NCI-H1930 (cell line): ENCODE measurements at places on chromosomes 6 and 20.

DNA sequence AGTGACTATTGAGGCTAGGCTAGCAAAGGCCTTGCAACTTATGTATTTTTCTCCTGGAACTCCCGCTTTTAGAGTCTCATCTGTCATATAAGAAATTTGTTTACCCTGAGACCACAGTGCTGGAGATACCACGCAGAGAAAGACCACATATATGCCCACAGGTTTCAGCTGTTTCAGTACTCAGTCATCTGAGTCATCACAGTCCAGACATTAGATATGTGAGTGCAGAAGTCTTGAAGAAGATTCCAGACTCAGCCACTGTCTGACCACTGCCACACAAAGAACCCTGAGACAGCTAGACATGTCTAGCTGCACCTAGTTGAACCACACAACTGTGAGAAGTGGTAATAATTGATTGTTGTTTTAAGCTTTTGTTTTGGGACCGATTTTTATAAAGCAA, 648.3 kb downstream of the EPM2A start:
- no peak for DNase-seq

GRCh38 chr6:162271922-162272321, 455.6 kb downstream of the PRKN start:
- DNase-seq = no peak

DNA sequence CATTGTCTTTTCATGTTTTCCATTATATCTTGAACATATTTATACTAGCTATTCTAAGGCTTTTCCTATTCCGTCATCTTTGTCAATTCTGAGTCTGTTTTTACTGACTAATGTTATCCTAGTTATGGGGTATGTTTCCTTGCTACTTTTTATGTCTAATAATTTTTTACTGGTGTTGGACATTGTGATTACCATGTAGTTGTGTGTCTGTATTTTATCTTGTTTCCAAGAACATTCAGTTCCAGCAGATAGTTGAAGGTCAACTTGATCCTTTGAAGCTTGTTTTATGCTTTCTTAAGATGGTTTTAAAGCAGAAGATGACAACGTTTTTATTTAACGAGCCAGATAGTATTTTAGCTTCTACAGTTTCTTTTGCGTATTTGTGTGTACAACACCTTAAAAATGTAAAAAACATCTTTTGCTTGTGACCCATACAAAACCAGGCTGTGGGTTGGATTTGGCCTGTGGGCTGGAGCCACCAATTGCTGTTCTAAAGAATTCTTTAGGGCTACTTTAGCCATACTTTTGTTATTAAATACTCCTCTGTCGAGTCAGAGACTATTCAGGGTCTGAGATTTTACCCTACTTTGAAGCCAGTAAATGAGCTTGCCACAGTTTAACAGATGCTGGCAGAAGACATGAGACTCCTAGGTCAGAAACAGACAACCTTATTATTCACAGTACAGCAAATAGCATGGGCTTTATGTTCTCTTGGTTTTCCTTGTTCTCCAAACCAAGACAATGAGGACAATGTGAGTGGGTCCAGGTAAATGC, 38.7 kb upstream of the REV3L start:
- DNase-seq = no peak

DNA sequence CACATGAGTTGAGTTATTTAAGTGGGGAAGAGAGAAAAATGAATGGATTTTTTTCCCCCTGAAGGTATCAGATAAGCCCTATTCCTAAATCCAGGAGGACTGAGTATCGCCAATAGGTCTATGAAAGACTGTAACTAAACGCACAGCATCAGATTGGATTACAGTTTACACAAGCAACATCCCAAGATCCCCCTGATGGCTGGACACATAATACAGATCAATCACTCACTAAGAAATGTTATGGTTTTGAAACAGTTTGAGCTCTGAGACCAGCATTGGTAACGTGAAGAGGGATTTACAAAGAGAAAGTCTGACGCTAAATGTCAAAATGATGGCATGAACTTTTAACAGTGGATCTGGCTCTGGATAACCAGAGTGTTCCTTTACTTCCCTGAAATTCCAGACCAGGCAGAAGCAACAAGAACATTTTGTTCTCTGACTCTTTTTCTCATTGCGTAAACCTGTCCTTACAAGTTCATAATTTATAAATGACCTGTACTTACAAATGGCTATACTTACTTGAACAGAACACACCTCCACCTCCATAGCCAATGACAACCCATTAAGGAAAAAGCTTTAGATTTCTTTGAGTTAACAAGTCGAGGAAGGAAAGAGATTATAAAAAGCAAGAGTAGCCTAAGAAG, 131.8 kb upstream of the BEND3 start:
- DNase-seq = no peak

DNA sequence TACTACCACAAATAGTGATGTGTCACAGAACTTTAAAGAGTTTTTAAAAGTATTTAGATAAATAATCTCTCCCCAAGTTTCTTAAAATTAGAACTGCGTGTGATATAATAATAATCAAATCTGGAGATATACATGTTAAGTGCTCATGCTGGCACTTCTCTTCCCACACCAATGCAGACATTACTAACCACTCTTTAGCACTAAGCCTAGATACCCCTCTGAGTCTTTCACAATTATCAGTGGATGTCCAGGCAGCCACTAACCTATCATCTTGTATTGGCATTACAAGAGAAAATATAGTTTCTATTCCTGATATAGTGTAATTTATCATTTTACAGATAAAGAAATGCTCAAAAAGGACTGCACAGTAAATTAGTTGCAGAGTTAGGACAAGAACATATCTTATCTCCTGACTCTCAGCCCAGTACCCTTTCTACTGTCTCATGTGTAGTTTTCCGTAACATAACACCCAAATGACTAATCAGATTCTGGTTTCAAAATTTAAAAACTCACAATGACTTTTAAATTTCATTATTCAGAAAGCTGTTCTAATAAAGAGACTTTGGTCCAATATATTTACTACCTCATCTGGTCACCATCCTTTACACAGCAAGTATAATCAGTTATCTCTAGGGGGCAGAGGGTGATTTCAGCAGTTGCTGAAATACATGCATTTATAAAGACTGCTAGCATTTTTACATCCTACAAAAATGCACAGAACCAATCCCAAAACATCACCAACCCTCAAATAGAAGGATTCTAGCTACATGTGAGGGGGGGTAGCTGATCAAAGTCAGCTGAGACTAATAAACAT, 215.5 kb upstream of the MCHR2 start:
- no peak for DNase-seq

DNA sequence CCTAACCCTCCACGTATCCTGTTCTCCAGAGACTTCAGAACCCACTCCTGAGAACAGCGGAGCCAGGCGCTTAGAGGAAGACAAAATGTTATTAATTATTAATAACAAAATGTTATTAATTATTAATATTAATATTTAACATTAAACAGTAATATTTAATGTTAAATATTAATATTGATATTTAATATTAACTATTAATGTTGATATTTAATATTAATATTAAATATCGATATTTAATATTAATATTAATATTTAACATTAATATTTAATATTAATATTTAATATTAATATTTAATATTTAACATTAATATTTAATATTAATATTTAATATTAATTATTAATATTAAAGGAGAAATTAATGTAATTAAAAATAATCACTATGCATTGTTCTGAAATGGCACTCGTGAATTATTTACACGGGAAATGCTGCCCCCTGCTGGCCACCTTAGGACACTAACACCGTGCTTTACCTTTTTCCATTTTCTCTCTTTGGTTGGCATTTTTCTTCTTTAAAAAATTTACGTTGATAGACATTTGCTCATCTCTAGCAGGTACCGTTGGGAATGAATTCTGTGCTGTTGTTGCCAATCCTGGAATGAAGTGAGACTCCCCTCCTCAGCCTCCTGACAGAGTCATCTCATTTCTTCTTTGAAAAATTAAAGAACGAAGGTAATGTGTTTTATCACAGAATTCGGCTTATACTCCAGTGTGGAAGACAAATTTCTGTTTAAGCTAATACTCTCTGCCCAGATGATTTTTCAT, 7.5 kb upstream of the GGTLC1 start:
- DNase-seq = no peak

DNA sequence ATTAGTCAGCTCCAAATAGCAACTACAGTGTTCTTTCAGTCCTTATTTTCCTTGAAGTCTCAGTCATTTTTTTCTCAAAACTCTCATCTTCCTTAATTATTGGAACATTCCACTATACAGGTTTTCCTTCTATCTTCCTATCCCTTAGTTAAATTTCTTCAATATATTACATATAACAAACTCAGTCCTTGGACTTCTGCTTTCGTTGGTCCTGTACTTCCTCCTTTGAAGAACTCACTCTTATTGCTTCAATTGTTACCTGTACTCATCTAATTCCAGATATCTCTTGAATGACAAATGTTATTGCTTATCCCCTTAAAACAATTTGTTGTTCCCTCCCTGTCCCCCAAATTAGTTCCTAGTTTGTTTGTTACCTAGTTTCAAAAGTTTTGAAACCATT, 67.7 kb upstream of the NOTCH4 start:
- DNase-seq = no peak

GRCh38 chr6:125231133-125231532, 70.6 kb downstream of the HDDC2 start:
- DNase-seq = no peak

DNA sequence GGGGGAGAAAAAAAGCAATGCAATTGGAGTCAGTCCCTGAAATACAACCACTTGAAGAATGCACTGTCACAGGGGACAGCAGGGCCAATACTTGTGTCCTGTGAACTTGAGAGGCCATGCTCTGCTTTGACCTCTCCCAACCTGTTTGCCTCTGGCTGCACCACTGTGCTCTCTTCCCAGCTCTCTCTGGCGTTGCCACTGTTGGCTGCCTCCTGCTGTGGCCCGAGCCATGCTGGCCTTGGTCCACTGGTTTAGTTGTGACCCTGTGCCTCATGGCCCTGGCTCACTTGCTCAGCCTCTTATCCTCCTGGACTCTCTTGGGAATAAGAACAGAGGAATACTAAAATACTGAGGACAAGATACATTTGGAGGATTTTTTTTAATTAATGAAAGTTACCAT, 14.5 kb upstream of the FBXO30 start:
- DNase-seq = no peak

GRCh38 chr6:170266061-170266825, 24.6 kb downstream of the DLL1 start:
- DNase-seq = no peak

- peak; percentile 58 for DNase-seq
Observed at GRCh38 chr6:31769684-31770371, 7.3 kb downstream of the VWA7 start.

GRCh38 chr20:10239954-10240353, 21.3 kb downstream of the SNAP25 start:
- DNase-seq = no peak

DNA sequence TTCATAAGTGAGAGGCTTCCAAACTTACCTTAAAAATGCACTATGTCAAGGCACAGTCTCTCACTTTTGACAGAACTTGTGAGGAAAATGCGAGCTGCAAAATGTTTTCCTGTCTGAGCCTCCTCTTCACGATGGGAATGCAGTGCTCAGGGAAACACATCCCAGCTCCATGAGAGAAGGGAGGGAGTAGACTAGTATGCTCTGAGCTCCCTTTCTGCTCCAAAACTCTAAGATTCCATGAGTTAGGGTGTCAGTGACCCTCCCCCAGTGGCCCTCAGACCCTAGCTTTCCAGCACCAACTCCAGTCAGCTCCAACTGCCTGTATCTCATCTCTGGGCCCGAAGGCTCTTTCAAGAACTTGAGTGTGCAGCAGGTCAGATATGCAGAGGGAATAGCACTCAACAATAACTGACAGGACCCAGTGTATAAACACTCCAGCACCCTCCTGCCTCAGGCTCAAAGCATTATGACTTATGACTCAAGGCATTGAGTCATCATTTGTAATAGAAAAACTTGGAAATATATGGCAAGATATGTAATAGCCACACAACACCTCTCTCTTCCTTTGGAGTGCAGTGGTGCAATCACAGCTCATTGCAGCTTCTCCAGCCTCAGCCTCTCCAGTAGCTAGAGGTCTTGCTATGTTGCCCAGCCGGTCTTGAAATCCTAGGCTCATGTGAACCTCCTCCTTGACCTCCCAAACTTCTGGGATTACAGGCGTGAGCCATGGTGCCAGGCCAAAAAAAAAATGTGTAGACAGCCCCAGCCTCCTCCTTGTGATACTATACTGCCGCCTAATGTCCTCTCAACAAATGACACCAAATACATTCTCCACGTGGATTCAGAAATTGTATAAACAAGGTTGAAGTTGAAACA, 16.7 kb upstream of the ENTPD6 start:
- DNase-seq = no peak

GRCh38 chr6:118641042-118641441, 10.3 kb downstream of the CEP85L start:
- DNase-seq = no peak

DNA sequence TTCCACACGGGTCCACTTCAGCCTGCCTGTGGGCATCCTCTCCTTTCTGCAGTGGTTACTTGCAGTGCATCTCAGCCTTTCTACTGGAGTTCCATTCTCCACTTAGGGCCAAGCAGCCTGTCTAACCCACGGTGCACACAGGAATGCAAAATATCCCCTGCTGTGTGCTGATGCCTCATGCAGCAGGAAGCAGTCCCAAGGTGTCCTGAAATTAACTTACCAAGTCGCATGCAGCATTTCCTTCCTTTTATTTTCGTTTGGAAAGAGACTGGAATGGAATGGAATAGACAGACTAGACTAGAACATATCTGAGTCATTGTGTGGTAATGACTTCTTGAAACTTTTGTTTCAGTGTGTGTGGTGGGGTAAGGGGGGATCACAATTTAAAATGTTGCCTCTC, 25.9 kb upstream of the FOXQ1 start:
- DNase-seq = no peak

DNA sequence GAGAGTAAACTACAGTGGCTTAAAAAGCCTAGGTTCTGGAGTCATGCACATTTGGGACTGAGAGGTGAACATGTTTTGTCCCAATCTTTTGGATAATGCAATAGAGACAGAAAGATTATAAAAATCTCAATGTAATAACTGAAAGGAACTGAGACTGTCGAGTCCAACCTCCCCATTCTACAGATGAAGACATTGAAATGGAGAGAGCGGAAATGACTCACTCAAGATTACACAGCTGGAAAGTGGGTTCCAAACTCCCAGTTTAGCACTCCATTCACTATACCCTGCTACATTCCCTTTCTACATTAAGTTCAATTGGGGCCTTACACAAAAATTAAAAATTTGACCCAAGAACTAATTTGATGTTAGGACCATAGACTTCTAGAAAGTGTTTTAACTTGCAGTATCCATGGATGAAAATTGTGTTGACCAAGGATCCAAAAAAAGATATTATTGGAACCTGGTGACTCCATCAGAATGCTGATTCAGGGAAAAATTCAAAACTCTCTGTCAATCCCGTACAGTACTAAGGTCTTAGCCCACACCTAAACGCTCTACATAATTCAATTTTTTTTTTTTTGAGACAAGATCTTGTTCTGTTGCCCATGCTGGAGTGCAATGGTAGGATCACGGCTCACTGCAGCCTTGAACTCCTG, 1.5 kb upstream of the ILRUN start:
- no peak for DNase-seq

DNA sequence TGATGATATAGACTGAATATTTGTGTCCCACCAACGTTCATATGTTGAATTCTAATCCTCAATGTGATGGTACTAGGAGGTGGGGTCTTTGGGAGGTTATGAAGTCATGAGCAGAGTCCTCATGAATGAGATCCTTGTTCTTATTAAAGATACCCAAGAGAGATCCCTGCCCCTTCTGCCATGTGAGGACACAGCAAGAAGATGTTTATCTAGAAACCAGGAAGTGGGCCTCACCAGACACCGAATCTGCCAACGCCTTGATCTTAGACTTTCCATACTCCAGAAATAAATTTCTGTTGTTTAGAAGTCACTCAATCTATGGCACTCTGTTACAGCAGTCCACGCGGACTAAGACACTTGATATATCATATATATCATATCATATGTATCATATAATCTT, 67.7 kb upstream of the GCM1 start:
- no peak for DNase-seq
